ENCODE measurements at places on chromosomes 2 and 18. TPM values are rescaled to one million over a fixed set of nuclear protein-coding genes. Genes with fewer than 3 reads are reported as not detected.

- DNase-seq, result peak; percentile 74
Observed at GRCh38 chr18:48924630-48925490, 25.9 kb downstream of the SMAD7 start.

DNA sequence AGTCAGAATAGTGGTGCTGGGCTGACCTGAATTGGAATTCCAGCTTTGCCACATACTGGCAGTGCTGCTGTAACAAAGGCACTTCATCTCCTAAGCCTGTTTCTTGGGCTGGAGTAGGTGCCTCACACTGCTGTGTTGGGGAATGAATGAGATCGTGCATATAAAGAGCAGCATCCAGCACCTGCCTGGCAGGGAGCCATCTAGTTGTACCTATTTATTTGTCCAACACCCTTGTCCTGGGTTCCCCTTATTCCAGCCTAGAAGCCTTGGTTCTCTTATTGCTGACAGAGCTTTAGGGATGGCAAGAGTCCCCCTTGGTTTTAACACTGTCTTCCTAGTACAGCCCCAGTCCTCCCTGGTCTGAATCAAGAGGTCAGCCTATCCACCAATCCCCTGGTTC lies 275.3 kb upstream of the RAB12 start:
- DNase-seq, result no peak

- no peak for DNase-seq
Observed at GRCh38 chr2:113831161-113831560, 58.7 kb upstream of the ACTR3 start.

DNA sequence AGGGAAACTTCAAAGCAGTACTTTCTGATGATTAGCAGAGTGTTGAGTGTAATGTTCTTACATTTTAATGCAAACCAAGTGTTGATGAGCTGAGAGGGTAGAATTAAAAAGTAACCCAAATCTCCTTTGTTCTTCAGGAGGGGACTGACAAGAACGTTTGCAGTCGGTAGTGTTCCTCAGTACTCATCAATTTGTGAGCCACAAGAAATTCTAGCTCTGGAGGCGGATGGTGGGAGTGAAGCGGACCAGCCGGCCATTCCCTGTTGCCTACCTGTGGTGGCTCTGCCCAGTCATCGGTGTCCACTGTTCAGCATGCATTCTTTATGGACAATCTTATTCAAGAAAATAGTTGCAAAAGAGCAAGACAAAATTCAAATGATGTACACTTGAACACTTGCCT lies 438.6 kb upstream of the POU3F3 start:
- no peak for DNase-seq

- no peak for DNase-seq
Observed at GRCh38 chr18:58998401-58999203, 133.9 kb downstream of the ZNF532 start.

DDX1 gene
- 70.7 TPM for total RNA-seq

GRCh38 chr2:148483665-148484064 lies 160.9 kb upstream of the EPC2 start:
- no peak for DNase-seq

AQP4 gene
- 1.00 TPM for total RNA-seq

ZSWIM2 gene
- not detected for total RNA-seq

DNA sequence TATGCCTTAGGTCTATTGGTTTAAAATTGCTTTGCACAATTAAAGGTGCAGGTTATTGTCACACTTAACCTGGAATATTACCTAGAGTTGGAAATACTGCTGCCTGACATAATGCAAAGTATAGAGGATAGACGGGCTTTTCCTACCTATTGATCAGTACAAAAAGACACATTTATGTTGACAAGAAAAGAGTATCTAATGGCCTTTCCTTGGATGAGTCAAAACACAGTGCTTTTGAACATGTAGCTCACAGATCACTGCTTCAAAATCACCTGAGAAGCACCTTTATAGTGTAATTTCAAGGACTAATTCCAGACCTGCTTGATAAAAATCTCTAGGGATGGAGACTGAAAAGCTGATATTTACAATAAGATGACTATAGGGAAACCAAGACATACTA lies 262.8 kb downstream of the DCC start:
- DNase-seq, result no peak

- no peak for DNase-seq
Observed at GRCh38 chr2:223487214-223487846, 114.8 kb downstream of the SCG2 start.

DNA sequence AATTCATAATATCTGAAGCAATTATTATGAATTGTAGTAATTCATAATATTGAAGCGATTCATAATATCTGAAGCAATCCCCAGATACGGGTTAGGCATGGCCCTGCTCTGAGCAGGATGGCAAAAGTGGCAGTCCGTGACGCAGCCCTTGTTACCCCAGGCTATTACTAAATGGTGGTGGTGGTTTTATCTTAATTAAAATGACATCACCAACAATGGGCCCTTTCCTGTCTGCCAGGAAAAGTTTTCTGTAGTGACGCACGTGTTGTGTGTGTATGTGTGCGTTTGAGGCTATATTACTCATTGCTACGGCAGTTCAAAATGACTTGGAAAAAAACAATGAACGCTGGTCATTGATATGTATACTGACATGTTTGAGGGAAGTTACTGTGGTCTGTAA lies 10.6 kb upstream of the MOCOS start:
- DNase-seq, result no peak

BMP10 gene
- total RNA-seq, result not detected

STEAP3 gene
- total RNA-seq, result 16.0 TPM

NAT8 gene
- not detected for total RNA-seq

DNA sequence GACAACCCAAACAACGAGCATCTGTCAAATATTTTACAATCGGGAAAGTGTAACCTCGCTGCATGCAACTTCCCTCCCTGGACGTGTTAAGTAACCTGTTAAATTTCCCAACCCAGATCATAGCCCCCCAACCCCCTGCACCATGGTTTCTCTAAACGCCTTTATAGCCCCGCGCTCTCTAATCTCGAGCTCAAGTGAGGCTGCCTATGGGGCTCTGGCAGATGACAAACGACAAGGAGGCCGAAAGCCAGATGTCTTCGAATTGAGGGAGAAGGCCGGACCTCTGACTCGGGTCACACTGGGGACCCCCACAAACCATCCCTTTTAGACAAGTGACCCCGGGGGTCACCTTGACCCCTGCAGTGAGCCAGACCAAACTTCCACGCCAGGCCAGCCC lies 526 bp downstream of the COX7A2L start:
- no peak for DNase-seq

CAPN14 gene
- total RNA-seq, result 0.17 TPM

DNA sequence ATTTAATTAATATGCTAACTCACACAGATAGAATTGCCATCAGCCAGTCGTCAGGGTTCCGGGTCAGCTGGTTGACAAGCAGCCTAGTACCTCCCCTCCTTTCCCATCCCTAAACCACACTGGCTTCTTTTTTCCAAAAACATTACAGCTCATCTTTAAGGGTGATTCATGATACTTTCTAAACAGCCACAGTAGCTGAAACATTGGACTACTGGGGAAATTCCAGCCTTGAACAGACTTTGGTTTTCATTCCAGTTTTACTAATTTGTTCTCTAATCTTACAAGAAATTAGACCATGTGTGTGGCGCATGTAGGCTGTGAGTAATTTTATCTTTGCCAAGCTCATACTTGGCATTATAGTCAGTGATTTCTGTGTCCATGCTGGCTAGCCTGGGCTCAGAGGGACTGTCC lies 110.8 kb downstream of the FMNL2 start:
- DNase-seq, result no peak

DNA sequence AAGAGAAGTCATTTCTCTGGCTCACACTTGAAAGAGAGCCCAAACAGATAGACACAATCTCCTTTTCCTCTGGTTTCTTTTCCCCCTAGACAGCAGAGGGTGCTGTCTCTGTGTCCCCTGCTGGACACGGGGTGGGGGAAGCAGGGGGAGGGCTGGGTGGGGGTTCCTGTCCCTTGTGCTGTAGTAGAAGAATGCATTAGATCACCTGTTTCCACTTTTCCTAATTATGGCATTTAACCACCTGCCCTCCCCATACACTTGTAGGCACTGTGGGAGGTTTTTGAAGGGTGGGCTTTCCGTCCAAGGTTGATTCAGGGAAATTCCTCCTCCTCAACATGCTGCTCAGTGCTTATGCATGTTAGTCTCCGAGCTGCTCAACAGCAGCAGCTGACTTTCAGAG lies 206.2 kb upstream of the EPAS1 start:
- peak; percentile 74 for DNase-seq

DNA sequence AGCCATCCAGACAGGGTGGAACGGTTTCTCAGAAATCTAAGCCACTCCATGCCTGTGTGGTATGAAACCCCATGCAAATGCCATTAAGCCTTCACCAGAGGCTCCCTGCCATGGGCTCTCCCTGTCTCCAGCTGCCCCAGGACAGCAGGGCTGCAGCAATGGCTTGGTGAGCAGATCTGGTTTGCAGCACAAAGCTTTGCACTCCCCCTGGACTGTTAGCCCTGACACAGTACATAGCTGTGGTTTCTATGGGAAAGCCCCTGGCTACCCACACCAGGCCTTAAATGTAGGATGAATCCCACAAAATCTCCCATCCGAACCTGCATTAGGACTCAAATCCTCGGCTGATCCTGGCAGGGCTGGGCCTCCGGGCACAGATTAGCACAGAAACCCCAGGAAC lies 291.6 kb downstream of the TNS1 start:
- no peak for DNase-seq

DNA sequence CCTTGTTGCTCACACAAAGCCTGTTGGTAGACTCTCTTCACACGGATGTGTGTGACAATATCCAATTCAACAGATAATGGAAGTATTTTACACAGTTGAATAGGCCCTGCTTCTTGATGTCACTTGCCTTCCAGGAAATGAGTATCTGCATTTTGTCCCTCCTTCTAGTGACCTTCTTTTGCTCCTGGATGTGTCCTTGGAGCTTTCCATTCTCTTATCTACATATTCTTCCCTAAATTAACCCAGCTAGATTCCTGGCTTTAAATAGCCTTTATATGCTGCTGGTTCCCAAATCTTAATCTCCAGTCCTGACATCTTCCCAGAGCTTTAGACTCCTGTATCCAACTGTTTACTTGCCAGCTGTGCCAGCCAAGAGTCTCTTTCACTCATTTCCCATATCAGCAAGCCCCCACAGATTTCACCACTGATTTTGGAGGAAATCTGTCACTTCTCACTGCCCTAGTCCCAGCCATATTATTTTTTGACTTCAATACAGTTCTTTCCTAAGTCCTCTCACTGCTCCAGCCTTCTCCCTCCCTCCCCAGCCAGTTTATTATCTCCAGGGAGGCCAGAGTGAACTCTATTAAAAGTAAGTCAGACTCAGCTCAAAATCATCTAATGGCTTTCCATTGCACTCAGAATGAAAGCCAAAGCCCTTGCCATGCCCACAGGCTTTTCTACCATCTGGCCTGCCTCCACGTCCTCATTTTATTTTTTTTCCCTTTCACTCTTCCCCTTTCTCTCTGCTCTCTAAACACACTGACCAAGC lies 170.0 kb downstream of the PDE11A start:
- no peak for DNase-seq

GRCh38 chr2:176491172-176491904 lies 222.1 kb downstream of the MTX2 start:
- no peak for DNase-seq

DNA sequence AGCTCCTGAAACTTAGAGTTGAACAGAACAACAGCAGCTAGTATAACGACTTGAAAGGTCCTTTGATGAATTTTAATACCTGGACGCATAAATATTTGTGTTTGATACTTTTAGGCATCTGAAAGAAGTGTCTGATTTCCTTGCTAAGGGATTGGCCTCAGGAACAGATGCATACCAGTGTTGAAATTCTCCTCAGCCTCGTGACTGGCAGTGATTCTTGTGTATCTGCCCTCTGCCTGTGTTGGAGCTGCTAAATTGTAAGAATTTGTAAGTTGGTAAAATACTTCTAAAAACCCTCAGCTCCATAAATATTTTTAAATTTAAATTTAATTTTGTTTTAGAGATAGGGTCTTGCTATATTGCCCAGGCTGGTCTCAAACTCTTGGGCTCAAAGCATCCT lies 22.4 kb upstream of the SCYGR1 start:
- no peak for DNase-seq
